ENCODE measurements at places on chromosomes 5 and 9.
A peak's percentile ranks its signal among the peaks of the same experiment; 100 is the strongest.

GRCh38 chr9:15268317-15268716 is 38.7 kb downstream of the TTC39B start:
- DNase-seq = no peak

GRCh38 chr5:78930721-78931120 is 54.4 kb downstream of the ARSB start:
- DNase-seq = no peak

GRCh38 chr5:90472783-90473395 is 1.7 kb downstream of the MBLAC2 start:
- DNase-seq = no peak

- DNase-seq = peak; percentile 59
Measured at GRCh38 chr5:73908395-73908794, 282.4 kb downstream of the ARHGEF28 start.

DNA sequence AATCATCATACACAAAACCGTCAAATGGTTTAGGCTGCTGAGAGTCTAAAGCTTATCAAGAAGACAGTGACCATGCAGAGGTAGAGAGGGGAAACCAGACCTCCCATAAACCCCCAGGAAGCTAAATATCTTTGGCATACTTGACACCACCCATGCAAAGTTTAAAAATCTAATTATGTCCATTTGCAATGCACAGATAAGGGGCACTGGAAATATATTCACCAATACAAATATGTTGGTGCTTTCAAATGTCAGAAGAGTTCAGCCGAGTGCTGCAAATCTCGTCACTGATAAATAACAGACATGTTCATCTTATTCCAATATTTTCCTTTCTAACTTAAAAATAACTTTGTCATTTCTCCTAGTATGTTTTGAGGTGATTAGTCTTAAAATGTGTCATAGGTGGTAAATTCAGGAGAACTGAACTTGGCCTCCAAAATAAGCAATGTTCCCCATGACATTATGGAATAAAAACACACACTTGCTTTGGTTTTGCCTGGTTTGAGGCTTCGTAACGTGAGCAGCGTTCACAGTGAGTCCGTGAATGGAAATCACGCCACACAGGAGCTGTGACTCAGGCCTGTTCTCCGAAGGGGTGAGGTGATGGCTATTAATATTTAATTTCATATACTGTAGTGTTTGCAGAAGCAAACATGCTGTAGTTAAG is 182.2 kb downstream of the AOPEP start:
- no peak for DNase-seq

DNA sequence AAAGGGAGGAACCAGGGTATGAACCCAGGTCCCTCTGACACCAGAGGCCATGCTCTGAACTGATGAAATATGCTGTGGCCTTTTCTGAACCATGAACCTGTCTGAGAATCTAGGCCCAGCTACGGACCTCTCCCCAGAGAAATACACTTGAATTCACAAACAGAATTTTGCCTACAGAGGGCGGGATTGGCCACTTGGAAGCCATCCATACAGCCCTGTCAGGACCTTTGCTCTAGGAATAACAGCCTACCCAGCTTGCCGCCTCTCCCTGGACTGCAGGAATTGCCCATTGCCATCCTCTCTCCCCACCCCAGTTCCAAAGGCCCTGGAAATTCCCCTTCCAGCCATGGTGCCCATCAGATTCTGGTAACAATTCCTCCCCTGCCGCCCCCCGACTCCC is 26.6 kb downstream of the MORN5 start:
- no peak for DNase-seq

- DNase-seq = no peak
Measured at GRCh38 chr5:173920866-173921555, 32.9 kb downstream of the CPEB4 start.

DNA sequence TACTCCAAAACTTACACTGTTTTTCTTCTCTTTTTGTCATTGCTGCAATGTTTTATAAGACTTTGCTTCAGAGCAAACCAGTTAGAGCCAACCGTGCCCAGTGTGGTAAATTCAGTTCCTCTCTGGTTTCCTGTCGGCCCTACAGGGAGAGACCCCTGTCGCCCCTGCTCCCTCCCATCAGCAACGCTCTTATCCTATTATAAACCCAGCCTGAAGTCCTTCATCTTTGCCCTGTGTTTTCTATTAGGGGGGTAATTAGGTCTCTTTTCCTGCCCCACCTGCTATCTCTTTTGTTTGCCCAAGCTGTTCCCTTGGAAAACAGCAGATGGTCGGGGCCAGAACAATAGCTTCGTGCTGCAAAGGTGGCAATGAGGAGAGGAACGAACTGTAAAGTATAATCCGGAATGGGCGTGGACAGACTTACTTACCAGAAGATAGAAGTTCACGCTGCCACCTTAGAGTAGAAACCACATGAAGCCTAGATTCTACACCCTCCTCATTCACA is 21.4 kb upstream of the OTULINL start:
- DNase-seq = peak; percentile 74

- no peak for DNase-seq
Measured at GRCh38 chr9:134066913-134067851, 644 bp downstream of the BRD3 start.

DNA sequence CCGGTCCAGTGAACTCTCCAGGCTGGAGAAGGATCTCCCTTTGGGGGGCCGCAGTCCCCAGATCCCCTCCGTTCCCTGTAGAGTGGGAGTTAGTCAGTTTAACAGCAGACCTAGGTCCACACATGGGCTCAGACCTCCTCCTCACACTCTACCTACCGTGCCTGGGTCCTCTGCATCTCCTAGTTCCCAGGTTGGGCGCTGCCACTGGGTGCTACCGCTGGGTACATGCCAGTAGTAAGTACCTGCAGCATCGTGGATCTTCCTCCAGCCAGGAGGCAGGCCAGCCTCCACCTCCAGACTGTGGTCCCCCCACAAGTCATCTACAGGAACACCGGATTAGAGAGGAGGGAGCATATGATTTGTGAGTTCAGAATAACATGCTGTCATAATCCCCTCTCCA is 802 bp downstream of the APBB3 start:
- DNase-seq = no peak

- no peak for DNase-seq
Measured at GRCh38 chr5:147317978-147318684, 83.3 kb downstream of the STK32A start.

GRCh38 chr5:74673011-74673790 is 11.8 kb upstream of the HEXB start:
- peak; percentile 52 for DNase-seq

DNA sequence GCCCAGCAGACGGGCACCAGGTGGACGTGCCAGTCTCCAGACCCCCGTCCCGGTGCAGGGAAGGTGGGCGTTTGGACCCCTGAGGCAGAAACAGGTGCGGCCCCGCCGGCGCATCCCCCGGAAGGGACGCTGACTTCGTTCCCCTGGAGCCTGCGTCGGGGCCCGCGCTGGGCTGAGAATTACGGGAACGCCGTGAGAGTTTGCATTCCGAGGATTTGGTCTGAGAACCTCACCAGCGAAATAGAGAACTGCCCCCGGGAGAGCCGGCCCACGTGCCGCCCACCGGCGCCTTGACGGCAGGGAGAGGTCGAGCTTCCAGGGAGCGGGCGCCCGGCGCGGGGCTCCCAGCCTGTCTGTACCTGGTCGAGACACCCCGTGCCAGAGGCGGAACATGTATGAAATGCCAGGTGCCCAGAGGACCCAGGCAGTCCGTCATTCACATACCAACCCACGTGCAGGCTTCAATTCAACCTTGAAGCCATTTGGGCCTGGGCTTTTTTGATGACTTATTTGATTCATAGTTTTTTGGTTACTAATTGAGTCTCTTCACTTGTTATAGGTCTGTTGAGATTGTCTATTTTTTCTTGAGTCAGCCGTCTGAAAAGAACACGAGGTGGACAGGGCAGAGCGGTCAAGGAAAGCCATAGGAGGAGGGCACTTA is 877 bp upstream of the CAMSAP1 start:
- DNase-seq = no peak

DNA sequence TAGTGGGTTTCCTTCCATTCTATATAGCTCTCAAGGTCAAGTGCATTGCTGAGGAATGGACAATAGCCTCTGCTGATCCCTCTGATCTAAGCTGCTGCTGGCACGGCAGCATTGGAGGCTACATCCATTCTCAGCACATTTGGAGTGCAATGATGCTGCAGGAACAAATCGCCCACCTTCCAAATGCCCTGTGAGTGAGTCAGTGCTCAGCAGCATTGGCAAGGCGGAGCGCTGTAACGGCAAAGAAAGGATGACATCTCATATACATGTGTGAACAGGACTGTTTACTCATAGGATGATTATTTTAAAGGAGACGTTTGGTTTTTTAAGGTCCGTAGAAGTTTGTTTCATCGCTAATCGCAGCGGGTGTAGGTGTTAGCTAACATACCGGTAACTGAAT is 408.7 kb downstream of the ARHGEF28 start:
- peak; percentile 32 for DNase-seq

- DNase-seq = no peak
Measured at GRCh38 chr5:123090661-123091297, 1.7 kb downstream of the PRDM6 start.

DNA sequence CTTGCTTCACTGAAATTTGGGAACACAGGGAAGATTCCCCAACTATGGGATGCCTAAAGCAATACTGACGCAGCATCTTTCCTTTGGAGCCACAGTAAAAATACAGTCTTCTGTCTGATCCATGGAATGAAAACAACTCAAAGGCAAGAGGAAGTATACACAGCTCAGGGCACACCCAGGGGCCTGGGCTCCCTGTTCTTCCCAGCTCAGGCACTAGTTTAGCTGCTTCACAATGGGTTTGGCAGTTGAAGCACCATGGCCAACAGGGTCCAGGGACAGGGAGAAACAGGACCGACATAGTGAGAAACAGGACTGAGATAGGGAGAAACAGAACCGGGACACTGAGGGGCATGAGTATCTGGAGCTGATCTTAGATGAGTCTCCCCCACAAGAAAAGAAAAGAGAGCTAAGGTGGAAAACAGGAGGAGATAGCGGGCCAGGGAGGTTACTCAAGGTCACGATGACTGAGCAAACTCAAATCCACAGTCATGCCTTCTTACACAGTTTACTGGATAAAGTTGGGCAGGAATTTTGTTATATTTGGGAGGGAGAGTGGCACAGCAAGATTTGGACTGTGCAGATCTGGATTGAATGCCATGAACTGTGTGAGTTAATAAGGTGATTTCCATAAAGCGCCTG is 198.8 kb downstream of the SMARCA2 start:
- DNase-seq = no peak

GRCh38 chr5:96649251-96649662 is 12.9 kb upstream of the CAST start:
- DNase-seq = no peak

- DNase-seq = no peak
Measured at GRCh38 chr9:77927265-77927664, 104.3 kb downstream of the GNAQ start.

- DNase-seq = no peak
Measured at GRCh38 chr9:134243778-134244467, 79.6 kb upstream of the RNU6ATAC start.

- no peak for DNase-seq
Measured at GRCh38 chr9:27565696-27566095, 7.6 kb downstream of the C9orf72 start.

DNA sequence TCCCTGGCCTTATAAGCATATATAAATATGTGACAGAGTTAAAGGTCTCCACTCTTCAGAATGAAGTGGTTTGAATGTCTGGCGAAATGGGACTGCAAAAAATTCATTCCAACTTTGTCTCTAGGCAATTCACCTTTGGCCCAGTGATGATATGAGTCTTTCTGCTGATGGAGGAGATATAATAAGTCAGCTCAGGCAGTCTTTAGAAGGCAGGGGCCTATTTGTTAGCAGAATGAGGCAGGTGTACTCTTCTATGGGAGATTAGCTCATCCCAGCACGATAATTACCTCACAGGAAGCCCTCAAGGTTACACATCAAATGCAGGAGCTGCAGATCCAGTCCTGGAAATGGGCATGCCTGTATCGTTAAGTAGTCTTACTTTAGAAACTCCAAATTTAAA is 300.5 kb downstream of the NR2F1-AS1 start:
- DNase-seq = no peak

DNA sequence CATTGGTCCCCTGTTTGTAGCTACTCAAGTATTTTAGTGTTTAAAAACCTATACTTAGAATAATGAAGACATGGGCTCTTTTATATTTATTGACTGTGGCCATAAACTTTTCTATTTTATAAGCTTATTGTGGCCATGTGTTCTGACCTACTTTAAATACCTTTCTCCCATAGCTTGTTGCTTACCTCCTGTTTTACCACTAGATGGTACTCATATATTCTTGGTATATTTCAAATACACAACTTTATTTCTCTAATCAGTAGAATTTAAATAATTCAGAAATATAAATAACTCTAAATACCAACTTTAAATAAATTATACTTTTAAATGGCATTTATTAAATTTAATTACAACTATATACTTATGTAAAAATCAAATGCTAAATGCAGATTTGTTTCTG is 498.0 kb downstream of the PRDM9 start:
- DNase-seq = peak; percentile 49

DNA sequence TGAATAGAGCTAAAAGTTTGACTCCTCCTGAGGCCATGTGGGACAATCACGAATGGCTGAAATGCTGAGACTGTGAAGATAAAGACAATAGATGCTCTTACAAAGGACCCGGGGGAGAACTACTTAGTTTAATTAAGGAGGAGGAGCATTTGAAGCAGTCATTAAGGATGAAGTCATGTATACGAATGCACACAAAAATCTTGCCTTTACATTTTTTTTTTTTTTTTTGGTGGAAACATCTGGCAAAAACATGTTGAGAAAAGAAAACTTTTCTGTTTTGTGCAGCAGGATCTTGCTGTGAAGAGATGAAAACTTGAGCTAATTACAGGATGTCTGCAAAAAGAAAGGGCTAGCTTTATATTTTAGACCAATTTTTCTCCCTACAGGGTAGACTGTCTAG is 42.3 kb upstream of the NR3C1 start:
- no peak for DNase-seq

Measured in NCI-H1694 treated with DMSO at 0.1 percent for 48 hours (cell line).